Breast epithelium (tissue), 4 donors: ENCODE measurements at places on chromosomes 5 and 9. TPM values are rescaled to one million over a fixed set of nuclear protein-coding genes. Genes with fewer than 3 reads are reported as not detected.
A peak's percentile ranks its signal among the peaks of the same experiment; 100 is the strongest.

The EPB41L4B gene
- total RNA-seq: 16.0 TPM

DNA sequence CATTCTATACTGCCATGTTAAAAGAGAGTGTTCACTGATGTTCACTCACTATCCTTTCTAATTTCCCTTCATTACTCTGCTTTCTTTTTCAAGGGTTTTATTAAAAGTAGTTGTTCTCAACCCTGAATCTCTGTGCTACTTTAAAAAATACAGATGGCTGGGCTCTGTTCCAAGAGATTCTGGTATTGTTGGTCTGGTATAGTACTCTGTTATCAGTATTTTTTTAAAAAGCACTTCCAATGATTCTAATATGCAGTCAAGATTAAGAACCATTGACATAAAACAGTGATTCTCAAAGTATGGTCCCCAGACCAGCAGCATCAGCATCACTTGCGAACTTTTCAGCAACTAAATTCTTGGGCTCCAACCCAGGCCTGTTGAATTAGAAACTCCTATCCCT lies 77.0 kb upstream of the STARD4 start:
- no peaks in the 10 kb centered on the region for H3K36me3 ChIP-seq
- DNase-seq: no peak
- H3K27ac ChIP-seq: no peak overlapping the region
- no peaks in the 10 kb centered on the region for H3K4me1 ChIP-seq
- H3K27me3 ChIP-seq: no peaks in the 10 kb centered on the region

- H3K4me3 ChIP-seq: no peak overlapping the region
- no peaks in the 10 kb centered on the region for H3K27me3 ChIP-seq
- H3K36me3 ChIP-seq: no peaks in the 10 kb centered on the region
- DNase-seq: no peak
Measured at GRCh38 chr5:119287547-119288111, 68.2 kb upstream of the TNFAIP8 start.

DNA sequence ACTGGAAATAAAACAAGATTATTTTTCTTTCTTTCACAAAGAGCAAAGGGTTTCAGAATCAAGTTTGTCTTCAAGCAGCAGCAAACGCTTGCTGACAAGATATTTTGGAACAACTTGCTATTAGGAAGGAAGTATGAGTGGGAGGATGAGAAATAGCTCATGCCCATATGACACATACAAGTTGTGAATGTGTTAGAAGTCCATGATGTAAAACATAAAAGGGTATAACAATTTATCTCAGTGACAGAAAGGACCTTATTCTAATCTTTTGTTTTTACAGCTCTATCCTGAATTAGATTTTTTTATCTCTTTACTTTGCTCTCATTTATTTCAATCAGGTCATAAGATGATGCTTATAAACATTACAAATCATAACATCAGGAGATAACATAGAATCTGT lies 516.6 kb upstream of the MEF2C start:
- no peak overlapping the region for H3K4me3 ChIP-seq
- no peaks in the 10 kb centered on the region for H3K27me3 ChIP-seq
- no peaks in the 10 kb centered on the region for H3K36me3 ChIP-seq
- H3K4me1 ChIP-seq: no peaks in the 10 kb centered on the region
- H3K27ac ChIP-seq: no peak overlapping the region
- DNase-seq: no peak

- no peak overlapping the region for H3K4me3 ChIP-seq
- H3K27ac ChIP-seq: no peak overlapping the region
- H3K27me3 ChIP-seq: no peaks in the 10 kb centered on the region
Measured at GRCh38 chr9:32940740-32941139, 60.7 kb downstream of the APTX start.

DNA sequence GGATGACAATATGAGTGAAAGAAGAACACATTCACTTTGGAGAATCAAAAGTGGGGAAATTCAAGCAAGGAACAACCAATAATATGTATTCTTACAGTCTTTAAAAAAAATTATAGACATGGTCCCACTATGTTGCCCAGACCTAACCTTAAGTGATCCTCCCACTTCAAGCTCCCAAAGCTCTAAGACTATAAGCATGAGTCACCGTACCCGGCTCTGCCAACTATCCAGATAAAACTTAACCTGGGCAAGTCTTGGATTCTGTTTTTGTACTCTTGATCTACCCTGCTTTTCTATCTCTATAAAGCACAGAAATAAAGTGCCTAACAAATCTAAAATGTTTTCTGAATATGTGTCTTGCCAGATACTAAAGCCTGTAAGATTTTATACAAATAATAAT lies 30.9 kb downstream of the CEMIP2 start:
- H3K27ac ChIP-seq: no peak overlapping the region
- H3K27me3 ChIP-seq: no peaks in the 10 kb centered on the region
- no peak for DNase-seq

DNA sequence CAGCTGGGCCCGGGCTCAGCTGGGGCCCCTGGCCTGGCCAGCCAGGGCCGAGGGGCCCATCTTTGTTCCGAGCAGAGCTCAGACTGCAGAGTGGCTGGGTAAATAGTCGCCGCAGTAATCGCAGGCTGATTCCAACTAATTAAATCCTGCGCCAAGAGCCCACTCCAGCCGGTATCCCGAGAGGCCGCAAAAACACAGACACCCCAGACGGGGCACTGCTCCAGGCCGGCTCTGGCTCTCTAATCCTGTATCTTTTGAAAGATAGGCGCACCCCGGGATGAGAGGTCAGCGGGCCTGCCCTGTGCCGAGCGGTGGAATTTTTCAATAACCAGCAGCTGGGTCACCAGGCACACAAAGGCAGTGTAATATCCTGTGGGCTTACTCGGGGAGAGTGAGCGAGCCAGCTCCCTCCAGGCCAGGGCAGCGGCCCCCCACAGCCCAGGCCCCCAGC lies 57.7 kb downstream of the LMX1B start:
- DNase-seq: no peak
- H3K27ac ChIP-seq: peak overlapping the region; percentile 88
- H3K4me3 ChIP-seq: no peak overlapping the region
- H3K27me3 ChIP-seq: no peaks in the 10 kb centered on the region
